ENCODE measurements at places on chromosomes 4 and X.

DNA sequence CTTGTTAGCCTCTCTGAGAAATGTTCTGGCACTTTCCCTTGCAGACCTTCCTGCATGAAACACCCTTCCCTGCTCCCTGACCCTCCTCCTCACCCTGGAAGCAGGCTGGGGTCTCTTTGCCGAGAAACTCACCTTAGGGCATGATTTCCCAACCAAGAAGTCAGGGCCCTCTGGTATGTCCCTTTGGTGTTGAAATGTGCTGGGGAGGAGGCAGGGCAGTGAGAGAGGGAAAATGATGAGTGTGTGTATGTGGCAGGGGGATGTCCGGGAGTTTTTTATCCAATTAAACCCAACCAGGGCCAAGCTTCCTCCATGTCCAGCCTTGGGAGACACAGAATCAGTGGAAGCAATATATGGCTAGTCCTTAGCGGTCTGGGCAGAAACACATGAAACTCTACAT lies 5.1 kb downstream of the ELF4 start:
- DNase-seq: no peak

DNA sequence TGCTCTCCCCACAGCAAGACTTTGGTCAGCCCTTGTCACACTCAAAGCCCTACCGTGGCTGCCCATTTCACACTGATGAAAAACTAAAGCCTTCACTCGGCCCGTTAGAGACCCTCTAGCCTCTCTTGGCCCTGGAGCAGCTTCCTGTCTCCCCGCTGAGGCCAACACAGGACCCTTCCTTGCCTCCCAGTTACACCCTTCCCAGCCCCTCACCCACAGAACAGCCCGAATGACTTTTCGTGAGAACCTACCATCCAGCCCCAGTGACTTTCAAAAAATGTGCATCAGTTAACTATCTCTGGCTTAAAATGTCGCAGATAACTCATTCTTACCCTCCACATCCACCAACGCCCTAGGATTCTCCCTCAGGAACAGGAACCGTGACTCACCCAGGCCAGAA lies 756 bp upstream of the TAF9B start:
- DNase-seq: no peak

DNA sequence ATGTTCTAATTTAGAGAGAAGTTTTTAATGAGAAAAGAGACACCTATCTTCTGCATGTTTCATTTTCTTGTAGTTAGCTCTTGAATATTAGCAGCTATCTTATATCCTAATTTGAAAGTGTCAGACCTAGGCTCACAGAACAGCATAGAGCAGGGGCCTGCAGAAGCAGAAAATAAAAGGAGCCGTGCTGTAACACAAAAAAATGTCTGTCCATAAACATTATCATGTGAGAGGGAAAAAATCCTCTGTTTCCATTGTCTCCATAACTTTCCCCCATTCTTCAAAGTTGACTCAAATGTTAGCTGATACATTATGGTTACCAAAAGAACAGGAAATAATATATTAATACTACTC lies 329.2 kb upstream of the EPHA5 start:
- no peak for DNase-seq

GRCh38 chr4:47686294-47686872 lies 151.5 kb downstream of the CORIN start:
- peak; percentile 63 for DNase-seq

DNA sequence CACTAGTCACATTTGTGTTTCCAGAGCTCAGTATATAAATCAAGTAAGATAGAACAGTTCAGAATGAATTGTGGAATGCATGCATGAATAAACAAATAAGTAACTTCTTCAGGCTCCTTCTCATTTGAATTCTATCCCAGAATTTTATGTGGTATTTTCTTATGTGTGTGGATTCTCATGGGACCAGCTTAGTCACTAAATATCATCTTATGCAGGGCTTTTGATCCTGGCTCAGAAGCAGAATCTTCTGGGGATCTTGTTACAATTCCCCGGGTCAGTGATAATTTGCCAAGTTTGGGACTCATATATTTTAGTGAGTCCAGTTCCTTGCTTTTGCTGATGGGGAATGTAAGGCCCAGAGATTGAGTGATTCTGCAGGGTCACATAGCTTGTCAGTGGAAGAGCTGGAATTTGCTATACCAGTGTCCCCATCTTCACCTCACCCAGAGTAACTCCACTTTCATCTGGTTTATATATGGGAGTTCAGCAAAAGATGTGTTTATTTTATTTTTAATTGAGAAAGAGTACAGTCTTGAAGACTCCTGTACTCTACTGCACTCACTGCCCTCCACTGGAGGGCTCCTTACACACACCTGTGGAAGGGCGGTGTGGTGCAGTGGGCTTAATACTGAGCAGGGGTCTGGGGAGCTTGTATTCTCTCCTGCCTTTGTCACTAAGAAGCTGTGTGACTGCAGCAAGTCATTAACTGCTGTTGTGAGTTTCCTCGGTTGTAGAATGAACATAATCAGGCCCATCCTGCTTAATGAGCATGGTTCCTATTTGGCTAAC lies 198.2 kb upstream of the CXorf66 start:
- no peak for DNase-seq

- DNase-seq: no peak
These were observed 17.0 kb upstream of the FRYL start for GRCh38 chr4:48796927-48797679.

GRCh38 chr4:27005501-27005900 lies 144.9 kb downstream of the STIM2 start:
- DNase-seq: no peak

- no peak for DNase-seq
These were observed 15.2 kb downstream of the GAB1 start for GRCh38 chr4:143351774-143352451.

GRCh38 chr4:97367878-97368277 lies 775.4 kb downstream of the STPG2 start:
- DNase-seq: no peak

DNA sequence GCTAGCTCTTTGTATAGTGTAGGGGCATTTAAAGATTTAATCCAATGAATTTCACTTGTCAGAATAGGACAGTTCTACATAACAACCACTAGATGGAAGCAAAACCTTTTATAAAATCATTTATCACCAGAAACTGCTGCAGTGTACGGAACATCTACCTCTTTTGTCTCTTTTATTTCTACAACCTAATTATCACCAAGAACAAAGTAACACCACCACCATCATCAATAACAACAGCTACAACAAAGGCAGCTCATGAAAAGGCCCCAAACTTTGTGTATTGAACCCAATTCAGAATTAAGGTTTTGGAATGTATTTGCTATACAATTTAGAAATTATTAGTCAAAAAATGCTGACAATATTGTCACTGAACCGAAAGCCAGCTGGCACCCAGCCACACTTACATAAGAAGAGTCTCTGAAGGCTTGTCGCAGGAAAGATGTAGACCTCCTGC lies 260.9 kb upstream of the RPS6KA3 start:
- DNase-seq: peak; percentile 24

- DNase-seq: no peak
These were observed 51.1 kb downstream of the TET2 start for GRCh38 chr4:105197777-105198176.

DNA sequence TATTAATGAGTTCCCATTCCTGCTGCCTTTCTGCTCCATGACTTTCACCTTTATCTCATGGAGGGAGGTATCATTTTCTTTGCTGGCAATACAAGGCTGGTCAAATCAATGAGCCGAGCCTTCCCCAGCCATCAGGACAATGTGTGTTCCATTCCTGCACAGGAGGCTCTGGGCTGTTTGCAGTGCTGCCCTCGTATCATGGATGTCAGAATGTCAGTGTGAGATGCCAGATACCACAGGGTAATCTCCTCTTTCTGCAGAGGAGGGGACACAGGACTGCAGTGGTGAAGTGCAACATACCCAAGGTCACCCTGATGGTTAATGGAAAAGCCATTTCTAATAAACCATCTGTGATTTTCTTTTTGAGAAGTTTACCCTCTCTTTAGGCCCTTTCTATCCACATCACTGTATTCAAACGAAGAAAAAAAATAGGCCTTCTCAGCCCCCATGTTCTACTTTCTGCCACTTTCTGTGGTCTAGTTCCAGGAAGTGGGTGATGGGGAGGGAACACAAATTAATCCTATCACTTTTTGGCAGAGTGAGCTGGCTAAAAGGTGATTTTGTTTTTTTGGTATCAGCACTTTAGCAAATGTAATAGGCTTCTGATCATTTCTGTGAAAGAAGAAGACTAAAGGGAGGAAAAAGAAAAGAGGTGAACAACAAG lies 490.2 kb upstream of the BOD1L1 start:
- no peak for DNase-seq

DNA sequence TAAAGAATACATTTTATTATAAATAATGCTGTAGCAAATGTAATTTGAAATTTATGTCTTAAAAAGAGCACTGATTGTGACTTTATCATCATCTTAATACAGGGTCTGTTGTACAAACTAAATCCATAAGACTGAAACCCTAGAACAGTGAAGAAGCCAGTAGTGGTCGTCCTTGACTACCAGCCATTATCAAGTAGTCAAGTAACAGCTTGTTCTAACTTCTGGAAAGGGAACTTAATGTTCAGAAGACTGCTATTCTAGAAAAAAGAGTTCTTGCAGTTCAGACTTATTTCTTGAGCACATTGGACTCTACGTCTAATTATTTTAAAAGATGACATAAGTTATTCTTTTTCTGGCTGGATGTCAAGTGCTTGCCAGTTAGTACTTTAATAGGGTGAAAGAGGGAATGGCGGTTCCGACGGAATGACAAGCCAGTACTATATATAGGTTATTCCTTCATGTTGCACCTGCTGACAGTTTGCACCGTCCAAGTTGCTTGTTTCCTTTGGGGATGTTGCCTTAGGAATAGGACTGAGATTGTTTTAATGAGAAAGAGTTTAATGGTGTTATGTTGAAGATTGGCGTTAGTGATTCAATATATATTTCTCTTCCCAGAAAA lies 109.9 kb downstream of the RAPGEF2 start:
- no peak for DNase-seq

- DNase-seq: no peak
These were observed 23.9 kb downstream of the MANBA start for GRCh38 chr4:102736636-102737549.

DNA sequence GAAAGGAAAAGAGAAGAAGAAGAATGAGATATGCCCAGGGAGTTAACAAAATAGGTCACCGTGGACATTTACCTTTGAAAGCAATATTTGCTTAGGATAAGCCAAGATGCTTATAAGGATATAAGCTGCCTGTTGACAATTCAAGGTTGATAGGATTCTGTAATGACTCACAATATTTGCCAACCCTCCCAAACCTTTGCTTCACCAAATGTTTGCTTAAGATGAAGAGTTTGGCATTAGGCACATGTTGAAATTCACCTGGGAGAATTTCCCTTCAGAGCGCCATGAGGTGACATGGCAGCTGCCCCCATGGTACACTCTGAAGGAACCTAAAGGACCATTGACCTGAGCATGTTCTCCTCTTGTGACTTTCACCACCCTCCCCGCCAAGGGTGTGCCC lies 4.6 kb downstream of the PALLD start:
- DNase-seq: no peak

DNA sequence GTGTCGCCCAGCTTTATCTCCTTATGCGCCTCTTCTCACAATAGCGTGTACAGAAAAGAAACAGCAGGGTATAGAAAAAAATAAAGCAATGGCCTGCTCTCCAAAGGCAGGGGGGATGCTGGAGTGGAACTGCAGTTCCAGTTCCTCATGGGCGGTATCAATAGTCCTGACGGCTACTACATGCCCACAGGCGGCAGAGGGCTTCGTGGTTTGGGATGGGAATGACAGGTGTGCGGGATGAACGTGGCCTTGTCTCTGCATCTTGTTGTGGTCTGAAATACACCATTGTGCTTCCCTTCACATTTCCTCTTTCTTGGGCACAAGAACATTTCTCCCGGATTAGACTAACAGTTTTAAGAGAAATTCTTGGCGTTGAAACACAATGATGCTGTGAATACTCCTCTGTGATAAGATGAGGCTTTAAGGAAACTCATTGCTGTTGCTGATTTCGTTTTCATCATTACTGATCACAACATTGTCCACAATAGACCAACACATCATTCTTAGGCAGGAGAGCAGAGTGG lies 124.1 kb upstream of the IGFBP7 start:
- no peak for DNase-seq

DNA sequence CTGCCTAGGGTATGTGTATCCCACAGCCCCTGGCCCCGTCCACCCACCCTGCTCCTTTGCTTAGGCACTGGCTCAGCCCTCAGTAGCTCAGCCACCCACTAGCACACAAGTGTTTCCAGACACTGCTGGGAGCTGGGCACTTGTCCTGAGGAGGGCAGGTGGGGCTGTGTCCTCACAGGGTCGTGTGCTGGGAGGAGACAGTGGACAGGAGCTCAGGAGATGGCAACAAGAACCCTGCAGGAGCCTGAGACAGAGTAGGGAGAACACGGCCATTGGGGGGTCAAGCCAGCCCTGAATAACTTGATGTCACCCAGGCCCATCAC lies 5.5 kb upstream of the CPLX1 start:
- DNase-seq: no peak

- no peak for DNase-seq
These were observed 48.5 kb downstream of the EVC start for GRCh38 chr4:5759236-5760075.

GRCh38 chr4:95105983-95106382 lies 348.2 kb downstream of the BMPR1B start:
- DNase-seq: no peak

DNA sequence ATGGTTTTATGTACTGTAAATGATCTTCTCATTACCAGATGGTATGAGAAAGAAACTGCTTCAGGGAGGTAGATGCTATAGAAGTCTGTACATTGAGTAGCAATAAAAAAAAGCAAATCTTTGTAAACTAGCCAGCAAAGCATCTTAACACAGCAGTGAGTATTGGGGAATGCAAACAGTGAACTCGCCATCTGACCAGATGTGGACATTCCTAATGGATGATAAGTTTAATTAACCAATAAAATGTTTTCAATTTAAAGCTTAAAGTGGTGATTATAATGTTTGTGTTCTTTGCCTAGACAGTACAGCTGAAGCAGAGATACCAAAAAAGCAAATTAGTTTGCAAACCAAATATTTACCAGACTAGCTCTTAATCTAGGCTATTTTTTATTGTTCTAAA lies 1144.2 kb downstream of the FAT4 start:
- no peak for DNase-seq

GRCh38 chr4:104979083-104979760 lies 167.5 kb upstream of the TET2 start:
- DNase-seq: no peak

DNA sequence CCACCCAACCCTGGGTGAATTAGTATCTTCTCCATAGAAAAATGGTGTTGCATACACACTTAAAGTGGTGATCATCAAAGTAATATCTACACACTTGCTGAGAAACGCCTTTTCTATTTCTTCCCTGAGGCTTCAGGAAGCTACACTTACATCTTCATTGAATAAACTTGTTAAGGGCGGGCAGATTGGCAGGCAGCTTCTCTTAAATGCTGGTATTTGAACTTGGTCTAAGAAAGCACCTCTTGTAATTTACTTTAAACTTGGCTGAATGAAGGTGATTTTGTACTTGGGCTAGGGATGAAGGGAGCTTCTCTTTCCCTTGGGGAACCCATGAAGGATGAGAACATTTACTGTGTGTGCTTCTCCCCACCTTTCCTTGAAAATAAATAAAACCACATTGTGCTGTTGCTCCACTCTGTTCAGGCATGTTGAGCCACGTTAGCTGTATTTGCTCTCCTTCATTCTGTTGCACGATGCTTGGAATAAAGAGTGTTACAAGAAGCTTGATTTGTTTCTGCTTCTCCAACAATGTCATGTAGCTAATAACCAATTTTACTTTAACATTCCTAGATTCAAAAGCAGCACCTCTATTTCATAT lies 430.1 kb downstream of the ANKRD50 start:
- DNase-seq: no peak

- DNase-seq: peak; percentile 17
These were observed 1.4 kb upstream of the CEP135 start for GRCh38 chr4:55947254-55947882.

GRCh38 chrX:47156611-47157520 lies 11.8 kb downstream of the RBM10 start:
- DNase-seq: no peak
